Activated naive CD4-positive, alpha-beta T cell (primary cell): ENCODE measurements at places on chromosomes 1 and 21.

DNA sequence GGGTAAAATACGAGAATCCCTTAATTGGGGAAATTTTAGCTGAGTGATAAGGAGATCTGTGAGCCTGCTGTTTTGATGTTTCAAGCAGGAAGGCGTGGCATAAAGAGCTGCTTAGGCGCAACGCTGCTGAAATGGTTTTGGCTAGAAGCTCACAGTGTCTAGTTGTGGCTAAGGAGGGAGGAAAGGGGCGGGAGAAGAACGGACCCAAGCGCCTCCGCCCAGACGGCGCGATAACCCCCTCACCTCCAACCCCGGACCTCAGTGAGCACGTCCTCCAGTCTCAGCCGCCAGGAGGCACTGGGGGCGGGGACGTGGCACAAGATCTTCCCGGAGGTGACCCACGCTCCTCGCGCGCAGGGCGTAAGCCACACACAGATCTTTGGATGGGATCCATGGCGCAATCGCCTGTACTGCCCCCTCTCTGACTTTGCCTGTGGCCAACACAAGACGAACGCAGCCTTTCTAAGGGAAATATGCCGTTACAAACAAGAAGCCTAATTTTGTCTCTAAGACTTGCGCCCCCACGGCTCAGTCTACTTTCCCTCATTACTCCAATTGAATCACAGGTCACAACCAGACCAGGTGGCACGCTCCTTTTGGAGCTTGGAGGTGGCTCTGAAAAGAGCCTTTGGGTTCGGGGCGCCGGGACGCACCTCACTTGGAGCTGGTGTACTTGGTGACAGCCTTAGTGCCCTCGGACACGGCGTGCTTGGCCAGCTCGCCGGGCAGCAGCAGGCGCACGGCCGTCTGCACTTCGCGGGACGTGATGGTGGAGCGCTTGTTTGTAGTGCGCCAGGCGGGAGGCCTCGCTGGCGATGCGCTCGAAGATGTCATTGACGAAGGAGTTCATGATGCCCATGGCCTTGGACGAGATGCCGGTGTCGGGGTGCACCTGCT is 23.4 kb upstream of the RNF187 start:
- no peak for DNase-seq

DNA sequence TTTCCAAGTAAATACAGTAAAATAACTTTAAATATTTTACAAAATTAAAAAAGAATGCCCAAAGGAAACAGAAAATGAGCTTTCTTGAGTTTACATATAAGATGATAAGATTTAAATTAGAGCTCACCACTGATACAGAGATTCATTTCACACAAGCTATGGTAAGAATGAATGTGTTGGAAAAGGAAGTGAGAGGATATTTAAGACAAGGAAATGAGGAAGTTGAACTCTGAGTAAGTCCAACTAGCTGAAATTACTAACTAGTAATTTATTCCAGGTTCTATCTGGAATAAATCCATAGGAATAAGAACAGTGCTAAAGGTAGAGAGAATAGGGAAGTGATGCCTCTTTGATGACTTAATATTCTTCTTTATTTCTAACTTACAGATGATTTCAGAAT is 42.4 kb downstream of the FNBP1L start:
- DNase-seq = no peak

GRCh38 chr1:36855699-36856494 is 178.4 kb downstream of the GRIK3 start:
- no peak for DNase-seq

- no peak for DNase-seq
These were observed 686.0 kb upstream of the BRINP3 start for GRCh38 chr1:191163621-191164020.

GRCh38 chr1:184025242-184025675 is 12.3 kb downstream of the COLGALT2 start:
- no peak for DNase-seq

- no peak for DNase-seq
These were observed 1492.1 kb downstream of the MRPL39 start for GRCh38 chr21:24115141-24115540.

GRCh38 chr1:24454673-24455072 is 39.1 kb downstream of the NIPAL3 start:
- no peak for DNase-seq

DNA sequence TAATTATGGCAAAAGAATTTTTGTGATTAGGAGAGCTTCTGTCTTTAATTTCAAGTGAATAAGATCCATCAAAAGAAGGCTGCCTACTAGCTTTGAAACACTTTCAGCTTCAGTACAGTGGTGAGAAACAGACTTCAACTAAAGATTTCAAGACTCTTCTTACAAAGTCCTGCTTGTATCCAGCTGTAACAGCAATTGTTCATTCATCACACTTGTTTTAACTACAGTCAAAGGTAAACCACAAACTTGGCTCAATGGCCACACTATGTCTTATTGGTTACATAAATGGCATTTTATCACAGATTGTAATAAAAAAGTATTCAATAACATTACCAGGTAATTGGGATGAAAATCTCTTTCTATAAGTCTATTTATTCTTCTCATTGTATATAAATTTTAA is 59.2 kb downstream of the WARS2 start:
- DNase-seq = no peak

- DNase-seq = no peak
These were observed 19.1 kb downstream of the AJAP1 start for GRCh38 chr1:4673494-4673893.

DNA sequence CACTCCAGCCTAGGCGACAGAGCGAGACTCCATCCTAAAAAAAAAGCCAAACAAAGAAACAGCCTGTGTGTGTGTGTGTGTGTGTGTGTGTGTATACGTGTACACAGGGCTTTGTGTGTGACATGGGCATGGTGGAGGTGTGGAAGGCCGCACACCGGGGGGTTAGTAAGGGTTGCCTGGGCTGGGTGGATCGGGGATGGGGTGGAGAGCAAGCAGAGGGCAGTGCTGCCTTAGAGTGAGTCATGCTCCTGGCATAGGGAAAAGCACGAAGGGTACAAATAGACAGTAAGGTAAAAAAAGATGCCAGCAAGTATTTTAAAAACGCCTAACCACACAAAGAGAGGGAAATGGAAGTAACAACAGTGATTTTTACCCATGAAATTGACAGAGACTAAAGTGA is 6.2 kb downstream of the PRMT2 start:
- DNase-seq = no peak

DNA sequence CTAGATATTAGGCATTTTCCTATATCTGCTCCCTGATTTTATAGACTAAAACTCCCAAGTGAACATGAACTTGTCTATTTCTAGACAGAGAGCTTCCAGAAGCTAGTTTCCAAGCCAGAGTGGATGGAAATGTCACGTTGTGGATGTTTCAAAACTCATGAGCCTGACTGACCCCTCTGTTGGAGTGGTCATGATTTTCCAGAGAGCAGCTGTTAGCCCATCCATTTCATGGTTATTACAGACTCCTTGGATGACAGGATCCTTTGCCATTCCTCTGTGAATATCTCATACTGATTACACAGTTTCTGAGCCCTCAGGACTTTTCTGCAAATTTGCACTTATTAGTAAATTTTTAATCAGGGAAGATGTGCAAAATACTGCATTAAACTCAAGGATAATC is 76.8 kb upstream of the ATF3 start:
- no peak for DNase-seq

GRCh38 chr1:32773764-32774463 is 43.2 kb downstream of the YARS1 start:
- DNase-seq = no peak

- no peak for DNase-seq
These were observed 49.2 kb upstream of the COL24A1 start for GRCh38 chr1:86205741-86206140.

GRCh38 chr21:46366561-46366960 is 42.6 kb downstream of the PCNT start:
- no peak for DNase-seq

DNA sequence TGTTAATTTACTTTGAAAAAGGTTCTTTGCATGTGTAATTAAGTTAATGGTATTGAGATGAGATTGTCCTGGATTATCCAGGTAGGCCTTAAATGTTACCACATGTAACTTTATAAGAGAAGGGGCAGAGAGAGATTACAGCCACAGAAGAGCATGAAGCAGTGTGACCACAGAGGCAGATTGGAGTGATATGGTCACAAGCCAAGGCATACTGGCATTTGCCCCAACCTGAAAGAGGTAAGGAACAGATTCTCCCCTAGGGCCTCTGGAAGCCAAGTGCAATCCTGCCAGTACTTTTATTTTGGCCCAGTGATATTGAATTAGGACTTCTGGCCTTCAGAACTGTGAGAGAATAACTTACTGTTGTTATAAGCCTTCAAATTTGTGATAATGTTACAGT is 23.0 kb downstream of the RNF2 start:
- DNase-seq = no peak

DNA sequence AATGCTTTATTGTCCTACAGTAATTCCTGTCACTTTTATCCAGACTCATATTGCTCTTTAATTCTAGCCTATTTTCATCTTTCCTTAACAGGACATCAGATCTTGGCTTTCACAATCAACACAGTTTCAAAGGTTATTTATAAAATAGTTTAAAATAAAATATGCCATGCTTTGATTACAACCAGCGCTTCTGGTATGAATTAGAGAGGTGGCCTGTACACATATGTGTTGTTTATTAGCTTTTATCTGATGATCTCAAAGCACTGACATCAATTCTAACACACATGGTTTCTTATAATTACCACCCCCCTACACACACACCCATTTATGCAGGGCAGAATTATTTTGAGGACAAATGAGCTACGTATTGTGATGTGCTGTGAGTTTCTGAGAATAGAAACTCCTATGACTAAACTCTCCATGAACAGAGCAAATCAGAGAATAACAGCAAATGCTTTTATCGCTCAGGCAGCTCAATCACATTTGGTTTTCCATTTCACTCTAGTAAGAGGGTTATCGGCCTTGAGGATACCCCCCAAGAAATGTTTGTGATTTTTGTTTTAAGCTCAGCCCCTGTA is 18.0 kb downstream of the CD247 start:
- DNase-seq = no peak

- DNase-seq = no peak
These were observed 39.6 kb downstream of the SLC45A1 start for GRCh38 chr1:8357329-8358101.

DNA sequence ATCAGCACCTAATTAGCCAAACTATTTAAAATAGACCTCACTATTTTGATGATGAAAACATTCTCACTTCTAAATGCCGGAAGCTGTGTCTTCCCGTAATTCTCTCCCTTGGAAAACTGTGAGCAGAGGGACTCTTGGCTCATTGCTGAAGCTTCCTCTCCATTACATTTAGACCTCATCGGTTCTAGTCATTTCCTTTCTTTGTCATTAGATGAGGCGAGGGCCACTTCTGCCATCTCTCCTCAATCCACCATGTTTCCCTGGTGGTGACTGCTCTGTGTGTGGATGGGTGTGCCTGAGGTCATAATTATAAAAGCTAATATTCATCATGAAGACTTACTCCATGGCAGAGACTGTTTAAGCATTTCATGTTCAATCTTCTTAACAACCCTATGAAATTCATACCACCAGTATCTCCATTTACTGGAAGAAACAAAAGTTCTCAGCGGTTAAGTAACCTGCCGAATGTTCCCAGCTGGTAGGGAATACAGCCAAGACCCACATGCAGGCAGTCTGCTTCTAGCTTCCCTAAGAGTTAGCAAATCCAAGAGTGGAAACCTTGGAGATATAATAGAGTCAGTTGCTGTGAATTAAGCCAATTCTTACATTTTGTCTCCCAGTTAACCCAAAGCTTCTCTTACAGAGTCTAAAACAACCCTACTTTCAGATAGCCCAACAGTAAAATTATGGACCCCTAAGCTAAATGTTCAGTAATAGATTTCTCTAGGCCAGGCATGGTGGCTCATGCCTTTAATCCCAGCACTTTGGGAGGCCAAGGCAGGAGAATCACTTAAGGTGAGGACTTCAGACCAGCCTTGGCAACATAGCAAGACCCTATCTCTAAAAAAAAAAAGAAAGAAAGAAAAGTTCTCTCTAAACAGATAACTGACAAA is 156.2 kb downstream of the ZBTB18 start:
- no peak for DNase-seq

DNA sequence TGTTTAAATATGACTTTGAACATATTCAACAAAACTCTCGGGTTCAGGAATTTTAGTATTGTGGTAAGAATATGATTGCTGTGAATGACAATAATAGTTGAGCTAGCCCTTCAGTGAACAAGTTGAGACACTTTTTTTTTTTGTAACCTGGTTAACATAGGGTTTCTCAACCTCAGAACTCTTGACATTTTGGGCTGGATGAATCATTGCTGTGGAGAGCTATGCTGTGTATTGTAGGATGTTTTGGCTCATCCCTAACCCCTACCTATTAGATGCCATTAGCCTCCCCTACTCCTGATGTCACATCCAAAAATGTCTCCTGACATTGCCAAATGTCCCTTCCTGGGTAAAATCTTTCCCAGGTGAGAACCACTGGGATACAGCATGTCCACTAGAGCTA is 113.7 kb downstream of the RUNX1 start:
- DNase-seq = no peak

DNA sequence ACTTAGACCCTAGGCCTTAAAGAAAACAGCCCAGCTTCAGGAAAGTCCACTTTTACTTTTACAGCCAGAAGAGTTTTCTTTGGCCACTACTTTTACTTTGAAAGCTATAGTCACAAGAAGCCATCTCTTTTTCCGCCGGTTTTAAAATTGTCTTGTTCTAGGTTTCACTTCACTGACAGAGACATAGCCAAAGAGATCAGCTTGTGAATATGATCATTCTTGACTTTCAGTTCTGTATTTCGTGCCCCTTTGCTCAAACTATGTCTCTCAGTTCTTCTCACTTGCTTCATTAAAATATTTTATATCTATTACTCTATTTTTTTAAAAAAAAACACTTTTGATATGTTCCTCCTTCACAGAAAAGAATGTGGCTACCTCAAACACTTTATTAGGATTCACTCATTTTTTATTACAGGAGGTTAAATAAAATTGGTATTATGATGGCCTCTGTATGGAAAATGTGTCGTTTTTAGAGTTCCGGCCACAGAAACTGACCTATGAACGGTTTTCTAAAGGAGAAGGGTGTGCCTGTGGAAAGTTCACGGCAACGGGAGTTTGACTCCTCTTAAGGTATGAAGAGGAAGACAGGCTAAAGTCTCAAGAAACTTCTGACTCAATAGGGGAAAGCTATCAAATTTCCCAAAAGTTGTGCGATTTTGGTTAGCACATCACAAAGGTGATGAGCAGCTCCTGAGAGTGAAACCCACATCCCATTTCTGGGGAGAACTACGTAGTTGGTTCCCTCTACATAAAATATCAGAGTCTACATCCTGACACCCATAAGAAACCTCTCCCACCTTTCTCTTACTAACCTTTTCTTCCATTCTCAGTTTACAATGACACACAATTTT is 1.2 kb downstream of the MCOLN2 start:
- DNase-seq = no peak

DNA sequence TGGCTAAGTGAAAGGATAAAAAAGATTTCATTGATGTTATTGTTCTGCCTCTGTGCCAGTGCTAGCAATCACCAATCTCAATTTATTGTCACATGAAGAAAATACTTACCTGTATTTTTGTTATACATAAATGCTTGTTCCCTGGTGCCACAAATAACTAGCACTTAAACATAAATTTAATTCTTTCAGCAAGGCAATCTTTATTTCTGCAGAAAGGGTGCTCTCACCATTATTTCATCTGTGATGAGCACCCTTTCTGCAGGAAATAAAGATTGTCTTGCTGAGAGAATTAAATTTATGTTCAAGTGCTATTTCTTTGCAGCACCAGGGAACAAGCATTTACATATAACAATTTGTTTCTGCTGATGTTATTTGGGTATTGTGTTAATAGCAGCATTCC is 87.2 kb downstream of the DIRAS3 start:
- no peak for DNase-seq

GRCh38 chr21:33019885-33020557 is 5.7 kb upstream of the OLIG2 start:
- no peak for DNase-seq
